Activated T-cell treated with anti-CD3 and anti-CD28 coated beads for 24 hours (primary cell): ENCODE measurements at places on chromosomes 2 and 18.

- DNase-seq: no peak
These were observed 191.3 kb downstream of the RPRM start for GRCh38 chr2:153287109-153287801.

- DNase-seq: no peak
These were observed 20.7 kb downstream of the FBXO15 start for GRCh38 chr18:74126684-74127655.

DNA sequence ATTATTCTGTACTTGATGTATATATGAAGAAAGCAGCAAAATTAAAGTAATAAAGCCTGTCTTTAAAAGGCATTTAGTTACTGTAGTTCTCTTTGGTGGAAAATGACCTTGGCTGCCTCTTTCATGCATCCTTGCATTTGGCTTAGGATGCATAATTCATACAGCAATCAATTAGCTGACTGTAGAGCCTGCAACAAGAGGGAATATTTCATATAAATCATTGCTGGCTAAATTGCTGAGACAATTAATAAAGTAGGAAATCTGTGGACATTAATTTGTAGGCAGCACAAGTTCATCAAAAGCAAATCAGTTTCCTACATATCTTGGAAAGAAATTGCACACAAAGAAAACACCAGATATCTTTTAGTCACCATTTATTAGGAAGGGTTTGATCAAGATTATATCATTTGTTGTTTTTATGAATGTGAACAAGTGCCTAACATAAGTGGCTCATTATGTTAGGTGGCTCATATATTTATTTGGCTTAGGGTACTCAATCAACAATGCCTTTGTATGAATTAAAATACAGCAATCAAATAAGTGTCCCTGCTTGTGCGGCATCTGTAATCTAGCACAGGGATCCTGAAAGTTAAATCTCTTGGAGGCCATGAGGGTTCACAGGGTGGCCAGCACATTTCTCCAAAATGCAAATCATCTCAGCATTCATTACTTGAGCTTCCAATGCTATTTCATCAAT is 220.4 kb upstream of the SPOPL start:
- no peak for DNase-seq

- no peak for DNase-seq
These were observed 355.6 kb downstream of the STK39 start for GRCh38 chr2:167891841-167892240.

DNA sequence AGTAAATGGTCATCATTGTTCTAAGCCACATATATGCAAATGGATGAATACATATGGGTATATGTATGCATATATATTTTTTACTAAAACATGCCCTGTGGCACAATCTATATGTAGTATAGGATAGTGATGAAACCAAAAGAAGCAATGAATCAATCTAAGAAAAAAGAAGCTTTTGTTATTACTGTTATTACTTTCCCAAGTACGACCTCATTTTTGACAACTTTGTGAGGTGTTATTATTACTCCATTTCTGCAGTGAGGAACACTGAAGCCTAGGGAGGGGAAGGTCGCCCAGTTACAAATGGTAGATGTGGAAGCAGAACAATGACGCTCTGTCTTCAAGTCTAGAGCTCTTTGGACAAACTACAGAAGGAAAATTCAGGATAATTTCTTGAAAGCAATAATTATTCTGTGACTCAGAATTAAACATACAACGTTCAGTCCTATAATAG is 38.3 kb downstream of the STAT4 start:
- no peak for DNase-seq

DNA sequence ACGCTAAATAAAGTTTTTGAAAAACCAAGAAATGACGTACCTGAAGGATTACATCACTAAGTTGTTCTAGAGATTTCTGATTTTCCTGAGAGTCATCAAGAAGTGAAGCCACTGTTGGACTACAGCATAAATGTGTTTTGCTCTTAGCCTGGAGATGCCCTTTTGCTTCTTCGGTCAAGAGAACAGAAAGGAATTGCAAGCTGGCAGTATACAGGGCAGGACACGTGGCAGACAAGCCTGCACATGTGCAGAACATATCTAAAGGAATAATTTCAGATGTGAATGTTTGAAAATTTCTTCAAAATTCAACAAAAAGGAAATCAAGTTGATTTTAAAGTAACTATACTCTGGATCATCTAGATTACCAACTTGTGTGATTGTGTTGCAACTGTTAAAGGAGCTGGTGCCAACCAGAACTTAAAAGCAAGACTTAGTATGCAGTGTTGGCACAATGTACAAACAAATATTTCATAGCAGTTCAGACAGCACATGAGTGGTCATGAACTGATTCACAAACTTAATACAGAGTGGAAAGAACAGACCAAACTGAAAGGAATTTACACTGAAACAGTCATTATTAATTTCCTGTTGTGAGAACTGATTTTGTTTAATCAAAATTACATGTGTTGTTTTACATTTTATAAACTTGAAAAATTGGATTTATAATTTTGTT is 100.4 kb upstream of the CD226 start:
- DNase-seq: no peak

DNA sequence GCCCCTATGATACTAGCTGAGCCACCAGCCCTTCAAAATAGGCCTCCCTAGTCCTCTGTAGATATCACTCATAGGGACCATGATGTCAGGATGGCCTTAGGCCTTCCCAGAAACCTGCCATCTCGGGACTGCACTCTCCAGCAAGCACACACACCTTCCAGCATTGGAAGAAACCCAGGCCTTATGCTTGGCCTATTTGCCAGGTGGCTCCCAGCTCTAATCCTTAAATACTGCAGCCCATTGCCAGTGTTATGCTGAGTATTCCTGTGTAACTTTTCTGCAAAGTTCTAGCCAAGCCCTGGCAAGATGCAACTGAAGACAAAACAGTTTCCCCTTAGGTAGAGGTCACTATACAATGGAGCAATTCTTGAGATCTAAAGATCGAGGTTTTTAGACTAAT is 316.5 kb downstream of the SETBP1 start:
- no peak for DNase-seq

- no peak for DNase-seq
These were observed 8.7 kb downstream of the EPHA4 start for GRCh38 chr2:221563270-221563985.

DNA sequence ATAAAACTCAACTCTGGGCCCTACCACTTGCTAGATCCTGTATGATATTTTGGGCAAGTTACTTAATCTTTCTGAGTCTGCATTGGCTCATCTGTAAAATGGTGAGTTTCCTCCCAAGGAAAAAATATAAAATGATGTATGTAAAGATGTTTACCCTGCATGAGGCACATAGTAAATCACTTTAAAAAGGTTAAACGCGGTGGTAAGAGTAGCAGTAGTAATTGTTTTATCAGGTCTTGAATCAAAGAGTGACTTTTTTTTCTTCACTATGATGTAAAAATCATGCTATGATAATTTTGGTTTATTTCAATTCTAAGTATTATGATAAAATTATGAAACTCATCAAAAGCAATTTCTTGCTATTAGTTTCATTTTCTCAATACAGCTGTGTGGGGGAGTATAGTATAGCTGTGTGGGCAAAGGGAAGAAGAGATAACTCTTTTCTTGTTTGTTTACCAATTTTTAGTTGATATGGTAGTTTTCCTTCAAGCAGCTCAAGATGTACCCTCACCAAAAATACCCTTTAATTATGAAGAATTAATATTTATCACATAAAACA is 10.7 kb downstream of the ARHGAP15 start:
- DNase-seq: no peak

DNA sequence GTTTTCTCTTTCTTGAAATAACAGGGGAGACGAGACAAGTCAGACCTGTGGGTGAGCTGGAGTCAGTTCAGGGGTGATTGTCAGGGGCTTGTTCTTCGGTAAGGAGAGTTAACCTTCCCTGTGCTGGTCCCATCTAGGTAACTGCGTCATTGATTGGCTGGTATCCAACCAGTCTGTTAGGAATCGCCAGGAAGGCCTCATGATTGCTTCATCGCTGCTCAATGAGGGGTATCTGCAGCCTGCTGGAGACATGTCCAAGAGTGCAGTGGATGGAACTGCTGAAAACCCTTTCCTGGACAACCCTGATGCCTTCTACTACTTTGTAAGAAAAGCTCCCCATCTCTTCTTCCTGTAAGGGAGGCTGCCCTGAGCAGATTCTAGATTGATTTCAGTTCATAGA is 21.3 kb downstream of the PLEK start:
- DNase-seq: no peak

DNA sequence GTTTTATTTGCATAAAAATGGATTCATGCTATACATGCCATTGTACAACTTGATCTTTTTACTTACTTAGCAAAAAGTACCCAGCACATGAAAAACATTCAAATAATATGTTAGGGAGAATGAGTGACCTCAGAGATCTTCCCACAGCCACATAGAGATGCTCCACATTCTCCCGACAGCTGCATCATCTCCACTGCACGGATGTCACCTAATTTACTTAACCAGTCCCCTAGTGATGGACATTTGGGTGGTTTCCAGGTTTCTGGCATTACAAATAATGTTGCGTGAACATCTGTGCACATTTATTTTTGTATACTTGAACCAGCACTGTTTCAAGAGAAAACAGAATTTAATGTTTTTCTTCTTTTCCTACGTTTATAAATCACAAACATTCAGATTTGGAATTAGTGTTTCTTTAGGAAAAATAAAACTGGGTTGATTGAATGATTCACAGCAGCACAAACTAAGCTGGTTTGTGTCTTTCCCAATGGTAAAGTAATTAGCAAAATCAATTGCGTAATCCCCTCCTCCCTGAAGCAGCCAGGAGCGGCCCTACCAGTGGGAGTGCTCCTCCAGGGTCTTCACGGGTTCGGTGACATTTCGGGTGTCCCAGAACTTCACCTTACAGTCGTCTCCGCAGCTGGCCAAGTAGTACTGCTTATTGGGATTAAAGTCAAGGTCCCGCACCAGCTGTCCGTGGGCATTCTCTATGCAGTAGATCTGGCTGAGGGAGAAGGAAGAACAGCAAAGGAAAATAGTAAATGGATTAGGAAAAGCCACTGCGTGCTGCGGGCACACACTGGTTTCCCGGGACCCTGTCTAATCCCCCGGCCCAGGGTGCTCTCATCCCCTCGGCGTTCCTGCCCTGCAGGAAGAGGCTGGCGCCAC is 183.9 kb downstream of the EIPR1 start:
- no peak for DNase-seq
